T-helper 1 cell treated with Interleukin-12 subunit alpha and Interleukin-12 subunit beta and Interleukin-4 antibody, amounts not matched to agents 30 ng/mL and 1 ng/mL, for 36 hours (primary cell): ENCODE measurements at places on chromosomes 6 and 20. TPM values are rescaled to one million over a fixed set of nuclear protein-coding genes. Genes with fewer than 3 reads are reported as not detected.

Gene TNFRSF6B
- total RNA-seq = not detected in 2 replicates

Gene ZBTB12
- 2.0 and 2.2 TPM in 2 replicates for total RNA-seq

Gene CPXM1
- total RNA-seq = 0.49 and 0.51 TPM in 2 replicates

Gene VGLL2
- not detected in 2 replicates for total RNA-seq

Gene DLGAP4
- total RNA-seq = 46.3 and 51.8 TPM in 2 replicates

Gene TP53TG5
- total RNA-seq = not detected in 2 replicates

Gene SKIC2
- 93.7 and 100 TPM in 2 replicates for total RNA-seq

Gene PSORS1C2
- total RNA-seq = not detected in 2 replicates

Gene SCRT2
- not detected in 2 replicates for total RNA-seq

Gene CD83
- 19.1 and 19.9 TPM in 2 replicates for total RNA-seq

Gene WFDC12
- not detected in 2 replicates for total RNA-seq

Gene PBOV1
- not detected in 2 replicates for total RNA-seq

Gene PLCB4
- total RNA-seq = not detected in 2 replicates

Gene PRL
- total RNA-seq = not detected in 2 replicates

Gene FAXC
- 0.37 TPM in 1 of 2 replicates, not detected in the other for total RNA-seq
